ENCODE measurements at places on chromosomes 3 and 15.

- no peak for DNase-seq
These were observed at the start of gene CP for GRCh38 chr3:149221783-149222517. TSS of gene CP (minus strand) at chr3:149221829. CDS start at chr3:149221792, 37 bp downstream.

- DNase-seq: no peak
These were observed 19.2 kb upstream of the ZXDC start for GRCh38 chr3:126494970-126495230.

- no peak for DNase-seq
These were observed 21.2 kb upstream of the TMEM115 start for GRCh38 chr3:50380405-50381085.

- DNase-seq: no peak
These were observed 440 bp downstream of the PRTG start for GRCh38 chr15:55742498-55742926.

DNA sequence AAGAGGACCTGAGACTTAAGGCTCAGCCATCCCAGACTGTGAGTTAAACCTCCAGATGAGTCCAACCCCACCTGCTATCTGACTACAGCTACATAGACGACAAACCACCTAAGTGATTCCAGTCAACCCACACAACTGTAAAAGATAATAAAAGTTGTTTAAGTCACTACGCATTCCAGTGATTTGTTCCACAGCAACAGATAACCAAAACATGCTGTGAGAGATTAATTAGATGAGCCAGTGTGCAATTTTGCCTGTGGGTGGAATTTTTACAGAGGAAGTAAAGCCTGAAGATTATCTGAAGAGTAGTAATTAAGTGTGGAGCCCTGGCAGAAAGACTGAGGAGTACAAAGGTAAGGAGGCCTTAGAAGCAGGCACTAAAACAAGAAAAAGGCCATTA is 5.4 kb downstream of the BTBD1 start:
- no peak for DNase-seq

GRCh38 chr3:115553796-115554486 is 69.4 kb upstream of the GAP43 start:
- DNase-seq: no peak

GRCh38 chr3:196115678-196116083 is 33.8 kb upstream of the TFRC start:
- DNase-seq: no peak

DNA sequence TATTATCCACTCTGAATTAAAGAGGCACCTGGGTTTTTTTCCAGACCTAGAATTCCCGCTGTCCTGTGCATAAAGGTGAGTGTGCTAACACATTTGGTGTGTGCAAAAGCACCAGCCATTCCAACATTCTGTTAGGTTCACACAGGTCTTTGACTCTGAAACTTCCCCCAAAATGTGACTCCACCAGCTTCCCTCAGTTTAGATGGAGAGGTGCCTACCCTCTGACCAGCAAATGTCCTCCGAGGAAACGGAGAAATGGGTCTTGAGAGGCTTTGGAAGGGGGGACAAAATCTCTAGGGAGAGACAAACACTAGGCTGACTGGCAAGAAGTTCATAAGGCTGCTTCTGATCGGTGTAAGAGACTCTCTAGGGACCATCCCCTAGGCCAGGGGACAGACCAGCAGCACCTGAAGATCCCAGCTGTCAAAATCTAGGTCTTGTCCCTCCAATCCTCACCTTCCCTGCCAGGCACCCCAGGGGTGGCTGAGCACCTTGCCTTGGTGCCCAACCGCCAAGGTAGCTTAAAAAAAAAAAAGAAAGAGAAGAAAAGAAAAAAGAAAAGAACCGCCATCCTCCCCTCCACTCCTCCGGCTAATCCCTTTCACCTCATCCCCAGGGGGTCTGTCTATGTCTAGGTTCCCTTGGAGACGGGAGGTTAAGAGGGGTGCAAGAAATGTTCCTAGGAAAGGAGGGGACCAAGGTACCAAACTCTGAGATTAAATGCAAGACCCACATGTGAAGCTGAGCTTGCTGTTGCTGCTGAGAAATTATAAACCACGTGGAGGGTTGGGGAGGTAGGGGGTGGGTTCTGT is 2.0 kb upstream of the MECOM start:
- peak; percentile 12 for DNase-seq

- DNase-seq: peak; percentile 62
These were observed 61.6 kb downstream of the GJD2 start for GRCh38 chr15:34693053-34693744.

DNA sequence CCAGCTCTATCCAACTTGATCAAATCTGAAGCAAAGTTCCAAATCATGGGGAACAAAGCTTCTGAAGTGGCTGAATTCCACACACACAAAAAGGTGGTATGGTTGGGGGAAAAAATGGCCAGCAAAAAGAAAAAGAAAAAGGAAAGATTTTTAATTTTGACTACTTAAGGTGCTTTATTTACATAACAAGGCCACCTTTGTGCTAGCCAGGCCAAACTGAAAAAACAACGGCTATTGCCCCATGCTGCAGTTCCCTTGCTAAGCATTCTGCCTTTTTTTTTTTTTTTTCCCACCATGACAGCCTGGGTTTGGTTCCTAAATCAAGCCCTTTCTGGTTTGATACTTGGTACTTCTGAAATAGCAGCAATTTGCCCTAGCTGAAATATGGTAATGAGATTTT is 66.5 kb upstream of the DAZL start:
- DNase-seq: no peak

GRCh38 chr15:25095179-25095578 is 140.4 kb downstream of the SNRPN start:
- no peak for DNase-seq

- no peak for DNase-seq
These were observed 136.7 kb upstream of the CHRM5 start for GRCh38 chr15:33831646-33832045.

GRCh38 chr3:126412841-126413692 is 18.4 kb downstream of the CFAP100 start:
- no peak for DNase-seq

DNA sequence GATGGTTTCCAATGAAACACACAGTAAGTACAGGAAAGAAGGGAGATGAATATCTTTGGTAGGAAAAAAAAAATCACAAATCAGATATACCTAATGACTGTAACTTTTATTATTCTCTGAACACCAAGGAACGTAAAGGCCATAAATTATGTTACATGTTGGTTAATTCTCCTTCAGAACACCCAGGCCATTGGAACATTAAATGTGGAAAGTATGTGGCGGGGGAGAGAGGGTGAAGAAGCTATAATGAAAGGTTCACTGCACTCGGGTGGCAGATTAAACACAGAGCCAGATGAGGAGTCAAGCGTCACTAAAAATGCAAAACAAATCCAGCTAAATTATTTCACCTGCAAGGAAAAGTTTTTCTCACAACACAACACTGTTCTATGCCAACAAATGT is 193.8 kb downstream of the FHIT start:
- no peak for DNase-seq

DNA sequence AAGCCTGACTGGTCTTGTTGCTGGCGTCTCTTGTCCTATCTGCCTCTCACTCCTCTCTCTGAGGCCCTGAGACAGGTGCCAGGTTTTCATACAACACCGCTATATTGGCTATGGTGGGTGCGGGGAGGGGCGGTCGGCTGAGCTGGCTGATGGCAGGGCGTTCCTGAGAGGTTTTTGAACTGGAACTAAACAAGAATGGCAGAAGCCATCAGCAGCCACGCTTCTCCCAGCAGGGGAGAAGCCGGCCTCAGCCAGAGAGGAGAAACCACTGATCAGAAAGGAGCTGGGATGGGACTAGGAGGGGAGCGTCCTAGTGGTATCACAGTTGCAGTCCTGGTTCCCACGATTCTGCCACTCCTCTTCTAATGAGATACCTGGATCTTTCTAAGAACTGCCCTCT is 89.9 kb upstream of the PRR23E start:
- no peak for DNase-seq

- no peak for DNase-seq
These were observed 175.8 kb downstream of the NSMCE3 start for GRCh38 chr15:29093696-29094343.

DNA sequence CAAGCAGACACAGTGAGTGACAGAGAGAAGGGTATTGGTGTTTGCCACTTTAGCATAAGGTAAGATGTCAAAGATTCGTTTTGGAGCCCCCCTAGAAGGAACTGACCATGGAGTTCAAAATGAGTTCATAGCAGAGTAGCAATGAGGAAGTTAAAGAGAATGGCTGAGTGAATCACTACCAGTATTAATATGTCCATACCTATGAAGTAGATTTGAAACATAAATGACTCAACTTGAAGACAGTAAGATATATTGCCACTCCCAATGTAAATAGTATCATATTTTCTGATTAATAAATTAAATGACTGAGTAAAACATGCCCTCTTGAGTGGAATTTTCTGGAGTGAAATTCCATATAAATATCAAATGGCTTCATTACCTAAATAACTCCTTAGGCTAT is 675.1 kb downstream of the NLGN1 start:
- peak; percentile 79 for DNase-seq

- no peak for DNase-seq
These were observed 43.6 kb downstream of the LDHAL6B start for GRCh38 chr15:59250249-59250648.

GRCh38 chr3:138046085-138046484 is 36.1 kb downstream of the CLDN18 start:
- DNase-seq: no peak

GRCh38 chr3:67866571-67866970 is 212.2 kb upstream of the SUCLG2 start:
- no peak for DNase-seq

GRCh38 chr3:53754325-53754724 is 91.9 kb downstream of the CHDH start:
- no peak for DNase-seq

GRCh38 chr15:67611370-67612369 is 69.2 kb downstream of the MAP2K5 start:
- no peak for DNase-seq

DNA sequence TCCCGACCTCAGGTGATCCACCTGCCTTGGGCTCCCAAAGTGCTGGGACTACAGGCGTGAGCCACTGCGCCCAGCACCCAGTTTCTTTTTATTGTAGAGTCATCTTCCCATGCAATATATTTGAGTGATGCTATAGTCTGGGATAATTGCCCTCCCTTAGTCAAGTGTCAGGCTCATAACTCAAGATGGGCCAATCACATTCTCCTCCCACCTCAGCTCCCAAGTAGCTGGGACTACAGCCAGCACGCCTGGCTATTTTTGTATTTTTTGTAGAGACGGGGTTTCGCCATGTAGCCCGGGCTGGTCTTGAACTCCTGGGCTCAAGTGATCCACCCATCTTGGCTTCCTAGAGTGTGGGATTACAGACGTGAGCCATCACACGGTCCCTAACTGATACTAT is 15.2 kb upstream of the PTPN9 start:
- DNase-seq: no peak

DNA sequence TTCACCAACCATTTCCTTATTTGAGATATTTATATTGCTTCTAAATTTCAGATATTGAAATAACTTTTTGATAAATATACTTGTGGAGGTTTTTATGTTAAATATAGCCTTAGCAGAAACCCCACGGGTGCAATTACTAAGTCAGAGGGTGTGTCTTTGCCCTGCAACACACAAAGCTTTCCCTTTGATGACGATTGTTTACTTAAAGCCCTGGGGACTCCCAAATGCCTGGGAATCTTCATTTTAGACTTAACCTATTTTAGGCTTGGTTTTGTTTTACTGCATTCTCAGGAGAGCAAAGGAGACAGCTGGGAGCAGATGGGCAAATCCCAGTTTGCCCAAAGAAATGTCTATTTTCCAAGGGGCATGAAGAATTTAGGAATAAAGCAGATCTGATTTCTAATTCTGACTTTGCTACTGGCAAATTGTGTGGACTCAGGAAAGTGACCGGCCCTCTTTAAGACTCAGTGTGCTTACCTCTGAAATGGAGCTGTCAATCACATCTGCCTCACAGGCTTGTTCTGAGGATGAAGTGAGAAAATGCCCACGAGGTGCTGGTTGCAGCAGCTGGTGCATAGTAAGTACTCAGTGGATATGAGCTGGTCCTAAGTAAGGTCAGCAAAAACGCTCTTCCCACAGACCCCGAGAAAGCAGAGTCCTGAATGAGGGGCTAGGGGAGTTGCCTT is 49.3 kb upstream of the CA12 start:
- DNase-seq: no peak

DNA sequence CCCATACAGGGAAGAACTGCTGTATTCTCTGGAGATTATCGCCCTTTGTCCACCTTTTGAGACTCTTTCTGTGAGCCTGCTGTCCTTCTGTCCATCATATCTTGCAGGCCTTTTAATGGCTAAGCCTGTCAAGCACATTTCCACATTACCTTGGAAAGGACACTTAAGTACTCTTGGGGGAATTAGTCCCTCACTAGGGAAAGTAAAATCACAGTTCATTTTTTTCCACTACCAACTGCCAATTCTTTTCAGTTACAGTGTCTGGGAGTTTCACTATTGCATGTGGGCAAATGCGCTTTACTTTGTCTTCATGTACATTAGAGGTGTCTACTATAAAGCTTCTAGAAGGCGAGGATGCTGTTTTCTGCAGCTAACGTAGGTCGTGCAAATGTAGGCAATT is 242.1 kb downstream of the NSUN3 start:
- DNase-seq: no peak

DNA sequence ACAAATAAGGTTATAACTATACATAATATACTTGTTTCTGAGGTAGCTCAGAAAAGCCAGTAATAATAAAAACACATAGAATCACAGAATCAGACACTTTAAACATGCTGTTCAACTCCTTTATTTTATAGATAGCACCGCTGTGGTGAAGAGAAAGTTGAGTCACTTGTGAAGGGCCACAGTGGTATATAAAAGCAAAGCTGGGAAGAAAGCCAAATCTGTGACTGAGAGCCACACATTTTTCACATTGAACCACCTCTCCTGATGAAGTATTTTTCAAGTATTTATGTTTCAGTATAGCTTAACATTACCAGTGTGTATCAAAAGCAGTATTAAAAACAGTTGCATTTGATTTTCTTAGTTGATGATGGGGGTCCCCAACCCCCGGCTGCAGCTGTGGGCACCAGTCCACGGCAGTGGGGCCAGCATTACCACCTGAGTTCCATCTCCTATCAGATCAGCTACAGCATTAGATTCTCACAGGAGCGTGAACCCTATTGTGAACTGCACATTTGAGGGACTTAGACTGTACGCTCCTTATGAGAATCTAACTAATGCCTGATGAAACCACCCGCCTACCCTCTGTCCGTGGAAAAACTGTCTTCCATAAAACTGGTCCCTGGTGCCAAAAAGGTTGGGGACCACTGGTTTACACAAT is 46.2 kb downstream of the TBL1XR1 start:
- peak; percentile 90 for DNase-seq
